SHP77 treated with DMSO at 0.1 percent for 48 hours (cell line): ENCODE measurements at places on chromosomes 5 and 9.

GRCh38 chr5:83839256-83839655 lies 118.6 kb upstream of the HAPLN1 start:
- no peak for DNase-seq

DNA sequence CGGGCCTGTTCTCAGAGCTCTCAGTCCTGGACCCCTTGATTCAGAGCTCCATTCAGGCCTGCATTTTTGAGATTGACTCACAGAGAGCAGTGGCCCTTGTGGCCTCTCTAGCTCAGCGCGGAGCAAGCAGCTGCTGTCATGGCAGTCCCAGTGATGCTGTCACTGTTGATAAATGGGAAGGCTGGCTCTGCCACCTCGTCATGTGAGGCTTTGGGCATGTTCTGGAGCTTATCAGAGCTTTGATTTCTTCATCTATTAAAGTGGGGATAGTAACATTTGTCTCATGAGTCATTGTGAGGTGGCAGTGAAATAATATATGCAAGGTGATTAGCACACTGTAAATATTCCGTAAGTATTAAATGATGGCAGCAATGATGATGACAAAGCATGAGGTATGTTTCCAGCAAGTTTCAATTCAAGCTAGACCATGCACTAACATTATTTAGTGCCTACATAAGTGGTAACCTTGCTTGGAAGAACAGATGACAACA lies 126.4 kb upstream of the CXCL14 start:
- no peak for DNase-seq

- DNase-seq: no peak
These were observed 42.6 kb upstream of the CACNA1B start for GRCh38 chr9:137834846-137835546.

GRCh38 chr9:13382595-13382994 lies 103.1 kb upstream of the MPDZ start:
- no peak for DNase-seq

DNA sequence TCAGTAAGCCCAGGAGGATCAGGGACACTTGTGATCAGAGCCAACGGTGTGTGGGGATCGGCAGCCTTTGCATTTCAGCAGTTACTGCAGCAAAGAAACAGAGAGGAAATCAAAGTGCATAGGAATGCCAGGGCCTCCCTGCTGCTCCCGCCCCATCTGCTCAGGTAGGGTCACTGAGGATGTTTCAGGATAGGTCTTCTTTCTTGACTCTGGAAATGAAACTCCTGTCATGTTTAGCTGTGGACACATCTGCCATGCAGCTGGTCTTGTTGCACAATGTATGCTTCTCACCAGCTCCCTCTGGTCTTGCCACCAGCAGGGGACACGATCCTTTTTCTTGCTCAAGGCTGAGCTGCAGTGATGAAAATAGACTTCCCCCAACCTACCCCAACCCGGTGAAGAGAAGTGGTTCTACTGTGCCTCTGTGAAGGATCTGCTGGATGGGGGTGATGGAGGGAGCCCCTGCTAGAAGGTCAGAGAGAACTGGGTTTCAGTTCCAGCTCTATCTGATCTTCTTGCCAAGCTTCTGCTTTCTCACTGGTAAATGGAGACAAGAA lies 185.2 kb upstream of the KLF4 start:
- DNase-seq: no peak

DNA sequence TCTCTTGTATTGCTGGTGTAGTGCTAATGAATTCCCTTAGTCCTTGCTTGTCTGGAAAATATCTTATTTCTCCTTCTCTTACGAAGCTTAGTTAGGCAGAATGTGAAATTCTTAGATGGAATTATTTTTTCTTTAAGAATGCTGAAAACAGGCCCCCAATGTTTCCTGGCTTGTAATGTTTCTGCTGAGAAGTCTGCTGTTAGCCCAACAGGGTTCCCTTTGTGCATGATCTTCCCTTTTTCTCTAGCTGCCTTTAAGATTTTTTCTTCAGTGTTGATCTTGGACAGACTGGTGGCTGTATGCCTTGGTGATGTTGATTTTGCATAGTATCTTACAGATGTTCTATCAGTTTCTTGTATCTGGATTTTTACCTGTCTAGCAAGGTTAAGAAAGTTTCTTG lies 191.3 kb upstream of the DMRTA1 start:
- DNase-seq: no peak

GRCh38 chr9:125412166-125412565 lies 150.5 kb downstream of the GAPVD1 start:
- DNase-seq: no peak

DNA sequence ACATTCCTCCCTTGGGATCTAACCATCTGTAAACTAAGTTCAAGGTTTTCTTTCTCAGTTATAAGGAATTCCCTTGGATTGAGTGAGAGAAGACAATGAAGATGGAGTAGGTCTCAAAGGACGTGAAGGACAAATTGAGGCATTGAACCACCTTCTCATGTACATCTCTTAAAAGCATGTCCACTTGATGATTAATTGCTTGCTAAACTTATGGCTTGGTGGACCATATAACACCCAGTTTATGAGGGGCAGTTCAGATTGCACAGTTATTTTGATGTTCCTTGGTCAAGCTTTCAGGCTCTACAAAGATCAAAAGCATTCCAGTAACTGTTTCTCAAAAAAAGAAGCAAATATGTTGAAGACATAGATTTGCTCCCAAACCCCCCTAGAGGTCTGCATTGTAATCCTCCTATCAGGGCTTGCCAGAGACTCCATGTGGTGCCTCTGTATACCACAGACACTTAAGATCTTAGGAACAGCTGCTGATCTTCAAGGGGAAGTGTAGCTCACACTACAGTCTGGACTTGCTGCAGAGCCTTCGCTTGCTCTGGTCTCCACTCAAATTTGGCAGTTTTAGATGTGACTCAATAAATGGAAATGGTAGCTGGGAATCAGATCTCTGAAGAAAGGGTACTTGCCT lies 56.9 kb upstream of the ALDH1A1 start:
- no peak for DNase-seq

DNA sequence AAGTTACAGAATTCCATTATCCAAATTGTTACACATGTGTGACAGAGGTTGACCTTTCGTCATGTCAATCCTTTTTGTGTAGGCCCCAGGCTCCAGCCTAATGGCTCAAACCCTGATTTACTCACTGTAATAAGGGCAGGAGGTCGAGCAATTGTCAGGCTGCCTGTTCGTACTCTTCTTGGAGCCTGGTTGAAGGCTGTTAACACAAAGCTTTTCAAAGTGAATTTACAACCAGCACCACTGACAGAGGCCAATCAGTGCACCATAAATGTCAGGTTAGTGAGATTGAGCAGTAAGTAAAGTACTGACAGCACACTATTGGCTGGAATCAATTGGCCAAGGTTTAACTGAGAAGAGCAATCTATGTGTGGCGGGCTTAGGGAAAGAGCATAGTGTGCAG lies 16.8 kb downstream of the PRDM6 start:
- no peak for DNase-seq
